ENCODE measurements at places on chromosomes 4 and X.
A peak's percentile ranks its signal among the peaks of the same experiment; 100 is the strongest.

GRCh38 chr4:725391-726234 lies 20.0 kb downstream of the PCGF3 start:
- no peak for DNase-seq

GRCh38 chr4:8821151-8821950 lies 50.3 kb downstream of the HMX1 start:
- peak; percentile 14 for DNase-seq

DNA sequence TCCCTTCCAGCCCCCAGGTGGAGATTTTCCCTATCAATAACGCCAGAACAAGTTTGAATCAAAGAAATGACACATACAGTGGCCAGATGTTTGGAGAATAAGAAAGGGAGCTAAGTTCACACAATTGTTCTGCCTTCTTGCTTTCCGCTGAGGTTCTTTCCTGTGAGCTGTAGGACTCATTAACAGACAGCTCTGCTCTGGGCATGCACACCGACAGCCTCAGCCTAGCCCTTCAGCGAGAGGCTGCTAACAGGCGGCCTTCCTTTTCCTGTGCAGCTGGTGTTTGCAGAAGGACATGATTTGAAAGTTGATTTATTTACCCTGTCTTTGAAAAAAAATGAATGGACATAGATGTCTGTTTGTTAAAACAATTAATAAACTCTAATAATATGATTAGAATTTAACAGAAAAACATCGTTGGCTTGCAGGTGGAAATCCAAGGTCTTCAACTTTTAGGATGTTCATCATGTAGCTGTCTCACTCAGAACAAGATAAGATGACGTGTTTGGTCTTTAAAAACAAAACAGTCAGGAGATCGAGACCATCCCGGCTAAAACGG lies 183.3 kb downstream of the KDR start:
- DNase-seq: no peak

GRCh38 chrX:138664466-138664865 lies 47.1 kb downstream of the FGF13 start:
- DNase-seq: no peak

DNA sequence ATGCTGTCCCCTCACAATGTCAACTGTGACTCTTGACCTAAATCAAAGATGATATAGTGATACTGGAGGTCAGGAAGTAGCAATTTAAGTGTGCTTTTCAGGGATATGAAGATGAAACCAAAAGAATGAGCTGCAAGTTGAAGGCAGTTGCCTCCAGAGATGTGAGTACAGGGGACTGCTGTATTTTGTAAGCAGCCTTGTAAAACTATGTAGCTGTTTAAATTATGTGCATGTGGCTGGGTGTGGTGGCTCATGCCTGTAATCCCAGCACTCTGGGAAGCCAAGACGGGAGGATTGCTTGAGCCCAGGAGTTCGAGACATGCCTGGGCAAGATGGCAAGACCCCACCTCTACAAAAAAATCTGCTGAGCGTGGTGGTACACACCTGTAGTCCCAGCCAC lies 15.1 kb upstream of the TNIP2 start:
- DNase-seq: no peak

DNA sequence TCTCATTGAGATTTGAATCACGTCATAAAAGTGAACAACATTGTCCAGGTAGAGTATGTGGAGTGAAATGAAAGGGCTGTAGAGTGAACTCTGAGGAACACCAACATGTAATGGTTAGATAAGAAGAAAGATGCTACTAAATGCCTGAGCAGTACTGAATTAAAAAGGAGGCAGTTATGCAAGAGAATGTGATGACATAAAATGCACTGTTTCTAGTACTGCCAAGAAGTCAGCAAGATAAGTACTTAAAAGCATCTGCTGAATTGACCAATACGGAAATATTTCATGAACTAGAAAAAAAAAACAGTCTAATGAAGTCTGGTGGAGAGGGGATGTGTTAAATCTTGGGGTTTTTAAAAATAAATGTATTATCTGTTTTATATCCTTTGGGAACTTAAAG lies 583.8 kb upstream of the GALNT7 start:
- DNase-seq: no peak
